Activated naive CD4-positive, alpha-beta T cell treated with anti-CD3 and anti-CD28 coated beads for 36 hours (primary cell): ENCODE measurements at places on chromosomes 4 and X. TPM values are rescaled to one million over a fixed set of nuclear protein-coding genes. Genes with fewer than 3 reads are reported as not detected.
A peak's percentile ranks its signal among the peaks of the same experiment; 100 is the strongest.

- no peak for DNase-seq
These were observed 90.2 kb downstream of the CXCL13 start for GRCh38 chr4:77695774-77696173.

DNA sequence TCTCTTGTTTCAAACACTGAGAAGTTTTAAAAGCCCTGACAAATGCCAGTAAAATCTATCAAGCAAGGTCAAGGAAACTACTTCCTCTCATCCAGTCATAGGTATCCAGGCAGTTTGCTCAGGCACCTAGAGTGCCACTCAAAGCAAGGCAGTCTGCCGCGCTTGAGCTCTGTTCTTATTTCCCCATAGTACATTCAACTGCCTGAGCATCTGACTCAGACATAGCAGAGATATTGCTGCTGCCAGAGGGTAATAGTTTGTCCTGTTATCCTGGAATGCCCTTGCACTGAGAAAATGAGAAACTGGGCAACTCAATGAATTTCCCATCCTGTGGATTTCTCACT is 16.1 kb upstream of the ATP8A1 start:
- peak; percentile 68 for DNase-seq

- DNase-seq, result no peak
These were observed 1.6 kb upstream of the ARHGAP10 start for GRCh38 chr4:147730333-147730732.

Gene IGFBP7
- total RNA-seq, result 0.17 TPM

DNA sequence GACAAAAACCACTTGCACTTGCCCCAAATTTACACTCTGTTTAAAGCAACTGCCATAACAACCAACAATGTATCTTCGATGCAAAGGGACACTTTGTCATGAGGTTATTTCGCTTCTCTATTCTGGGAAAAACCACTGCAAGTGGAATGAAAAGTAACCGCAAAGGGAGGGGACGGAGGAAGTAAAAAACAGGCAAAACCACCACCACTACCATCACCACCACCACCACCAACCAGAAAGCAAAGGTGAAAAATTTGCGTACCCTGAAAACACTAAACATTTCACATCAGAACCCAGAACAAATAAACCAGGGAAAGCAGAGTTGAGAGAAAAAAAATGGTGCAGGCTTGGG is 1.2 kb upstream of the N4BP2 start:
- peak; percentile 63 for DNase-seq

Gene FANCB
- 16.5 TPM for total RNA-seq

Gene KDR
- total RNA-seq, result not detected

Gene GASK1B
- not detected for total RNA-seq

Gene IL2
- 147 TPM for total RNA-seq

Gene ITM2A
- total RNA-seq, result 99.5 TPM

- no peak for DNase-seq
These were observed 5.1 kb downstream of the TENM3 start for GRCh38 chr4:182248295-182248694.

DNA sequence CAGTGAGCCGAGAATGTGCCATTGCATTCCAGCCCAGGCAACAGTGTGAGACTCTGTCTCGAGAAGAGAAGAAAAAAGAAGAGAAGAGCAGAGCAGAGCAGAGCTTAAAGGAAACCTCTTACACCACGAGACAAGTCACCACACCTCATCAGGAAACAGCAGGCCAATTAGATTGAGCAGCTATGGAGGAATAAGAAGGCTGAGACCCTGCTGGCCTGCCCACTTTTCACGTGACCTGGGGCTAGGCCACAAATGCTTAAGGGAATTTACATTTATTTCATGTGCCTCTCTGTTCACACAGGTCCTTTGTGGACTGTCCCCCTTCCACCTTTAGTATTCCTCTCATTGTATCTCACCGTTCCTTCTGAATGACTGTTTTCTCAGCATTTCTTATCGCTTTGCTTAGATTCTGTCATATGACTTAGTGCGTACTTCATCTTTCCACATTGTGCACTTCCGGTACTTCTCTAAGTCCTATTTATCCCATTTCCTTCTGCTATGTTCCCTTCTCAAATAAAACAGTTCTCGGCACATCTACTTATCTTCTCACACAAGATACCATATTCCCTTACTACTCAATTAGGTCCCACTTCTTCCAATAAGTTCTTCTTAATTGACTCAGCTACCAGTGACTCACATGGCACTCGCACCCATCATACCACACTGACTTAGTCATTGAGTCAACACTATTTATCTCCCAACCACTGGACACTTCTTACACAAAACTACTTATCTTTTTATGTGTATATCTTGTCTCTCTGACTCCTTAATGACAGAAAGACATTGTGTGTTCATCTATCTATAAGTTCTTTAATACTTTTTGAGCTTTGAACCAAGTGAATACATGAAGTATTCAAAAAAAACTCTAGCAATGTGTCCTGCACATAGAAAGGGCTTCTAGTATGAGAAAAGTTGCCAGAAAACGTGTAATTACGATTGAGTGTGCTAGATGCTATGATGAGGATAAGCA is 11.0 kb downstream of the CUL4B start:
- peak; percentile 56 for DNase-seq

- no peak for DNase-seq
These were observed 108.8 kb upstream of the ENPEP start for GRCh38 chr4:110367156-110367555.

- DNase-seq, result no peak
These were observed 75.6 kb upstream of the NOCT start for GRCh38 chr4:138939960-138940359.
